ENCODE measurements at places on chromosomes 5 and 9. TPM values are rescaled to one million over a fixed set of nuclear protein-coding genes. Genes with fewer than 3 reads are reported as not detected.

SHC3 gene
- total RNA-seq = 15.3 TPM

VCAN gene
- 200 TPM for total RNA-seq

LCN15 gene
- not detected for total RNA-seq

DBH gene
- total RNA-seq = not detected

RELL2 gene
- 6.7 TPM for total RNA-seq

FAM153A gene
- not detected for total RNA-seq

BTNL3 gene
- not detected for total RNA-seq

RETREG1 gene
- 0.66 TPM for total RNA-seq

IL9 gene
- not detected for total RNA-seq

FAM221B gene
- total RNA-seq = not detected

STKLD1 gene
- 0.14 TPM for total RNA-seq

PCDHB15 gene
- total RNA-seq = 0.14 TPM

FAXDC2 gene
- total RNA-seq = 12.7 TPM
